ENCODE measurements at places on chromosomes 12 and 14.
A peak's percentile ranks its signal among the peaks of the same experiment; 100 is the strongest.

DNA sequence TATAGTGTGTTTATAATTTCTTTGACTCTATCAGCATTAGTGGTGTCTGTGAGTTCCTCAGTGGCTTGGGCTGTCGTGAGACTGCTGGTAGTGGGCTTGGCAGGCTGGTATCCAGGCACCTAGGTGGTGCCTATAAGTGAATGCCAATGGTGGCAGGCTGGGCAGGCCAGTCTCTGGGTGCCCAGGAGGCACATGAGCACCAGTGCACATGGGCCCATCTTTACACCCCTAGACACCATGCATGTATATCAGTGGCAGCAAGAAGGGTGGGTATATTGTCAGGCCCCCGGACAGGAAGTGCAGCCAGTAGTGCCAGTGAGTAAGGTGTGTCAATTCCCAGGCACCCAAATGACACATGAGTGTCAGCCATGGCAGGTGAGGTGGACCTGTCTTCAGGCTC, 138.2 kb downstream of the PRKD1 start:
- no peak for DNase-seq

GRCh38 chr12:46460682-46461210, 88.2 kb upstream of the SLC38A2 start:
- no peak for DNase-seq

GRCh38 chr12:124026755-124027745, 54.0 kb downstream of the ZNF664 start:
- peak; percentile 37 for DNase-seq

DNA sequence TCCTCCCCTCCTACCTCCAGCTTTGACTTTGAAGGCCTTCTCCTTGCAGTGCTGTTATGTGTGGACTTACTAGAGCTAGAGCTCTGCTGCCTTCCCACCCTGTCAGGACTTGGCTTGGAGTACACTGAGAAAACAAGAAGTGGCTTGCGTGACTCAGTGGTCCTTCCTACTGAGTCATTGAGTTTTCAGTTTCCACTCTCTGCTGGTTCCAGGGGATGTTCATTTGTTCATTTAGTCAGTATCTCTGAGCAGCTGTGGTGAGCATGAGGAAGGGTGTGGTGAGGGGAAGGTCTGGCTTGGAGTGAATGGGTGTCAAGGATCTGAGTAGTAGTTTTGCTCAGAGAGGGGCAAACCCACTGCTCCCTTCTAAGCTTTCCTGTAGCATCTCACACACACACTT, 17.2 kb upstream of the ELK3 start:
- no peak for DNase-seq

- no peak for DNase-seq
Measured at GRCh38 chr12:102570256-102570655, 89.9 kb upstream of the IGF1 start.

- no peak for DNase-seq
Measured at GRCh38 chr14:73777420-73777819, 63.2 kb upstream of the PNMA1 start.

- no peak for DNase-seq
Measured at GRCh38 chr12:108564724-108565123, 2.3 kb downstream of the ISCU start.

GRCh38 chr14:94173471-94173884, 644 bp upstream of the PPP4R4 start:
- no peak for DNase-seq

- DNase-seq = no peak
Measured at GRCh38 chr12:14695715-14696141, 671 bp downstream of the GUCY2C start.

- no peak for DNase-seq
Measured at GRCh38 chr14:75879031-75879430, 102.8 kb downstream of the TGFB3 start.

DNA sequence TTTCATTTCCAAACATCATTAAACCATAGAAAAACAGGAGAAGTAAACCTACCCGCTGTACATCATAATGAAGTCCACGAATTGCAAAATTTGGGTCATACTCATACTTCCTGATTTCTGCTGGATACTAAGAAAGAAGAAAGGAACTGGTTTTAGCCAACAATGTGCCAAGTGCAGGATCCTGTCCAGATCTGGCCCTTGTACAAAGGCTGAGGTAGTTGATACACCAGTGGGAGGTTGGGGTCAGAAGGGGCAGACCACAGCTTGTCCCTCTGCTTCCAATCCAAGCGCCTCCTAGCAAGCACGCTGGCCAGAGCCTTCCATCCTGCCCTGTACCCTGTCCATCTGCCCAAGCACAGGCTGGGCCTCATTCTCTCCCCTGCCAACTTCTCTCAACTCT, 34.2 kb downstream of the NT5DC3 start:
- DNase-seq = no peak

- DNase-seq = no peak
Measured at GRCh38 chr14:63186453-63186852, 17.8 kb upstream of the RHOJ start.

GRCh38 chr12:108228746-108229145, 99.7 kb downstream of the WSCD2 start:
- no peak for DNase-seq

GRCh38 chr12:105819549-105819948, 319.2 kb downstream of the NUAK1 start:
- DNase-seq = no peak

- DNase-seq = no peak
Measured at GRCh38 chr12:128583453-128583852, 240.3 kb downstream of the SLC15A4 start.

- no peak for DNase-seq
Measured at GRCh38 chr12:26953447-26953846, 15.2 kb downstream of the FGFR1OP2 start.

DNA sequence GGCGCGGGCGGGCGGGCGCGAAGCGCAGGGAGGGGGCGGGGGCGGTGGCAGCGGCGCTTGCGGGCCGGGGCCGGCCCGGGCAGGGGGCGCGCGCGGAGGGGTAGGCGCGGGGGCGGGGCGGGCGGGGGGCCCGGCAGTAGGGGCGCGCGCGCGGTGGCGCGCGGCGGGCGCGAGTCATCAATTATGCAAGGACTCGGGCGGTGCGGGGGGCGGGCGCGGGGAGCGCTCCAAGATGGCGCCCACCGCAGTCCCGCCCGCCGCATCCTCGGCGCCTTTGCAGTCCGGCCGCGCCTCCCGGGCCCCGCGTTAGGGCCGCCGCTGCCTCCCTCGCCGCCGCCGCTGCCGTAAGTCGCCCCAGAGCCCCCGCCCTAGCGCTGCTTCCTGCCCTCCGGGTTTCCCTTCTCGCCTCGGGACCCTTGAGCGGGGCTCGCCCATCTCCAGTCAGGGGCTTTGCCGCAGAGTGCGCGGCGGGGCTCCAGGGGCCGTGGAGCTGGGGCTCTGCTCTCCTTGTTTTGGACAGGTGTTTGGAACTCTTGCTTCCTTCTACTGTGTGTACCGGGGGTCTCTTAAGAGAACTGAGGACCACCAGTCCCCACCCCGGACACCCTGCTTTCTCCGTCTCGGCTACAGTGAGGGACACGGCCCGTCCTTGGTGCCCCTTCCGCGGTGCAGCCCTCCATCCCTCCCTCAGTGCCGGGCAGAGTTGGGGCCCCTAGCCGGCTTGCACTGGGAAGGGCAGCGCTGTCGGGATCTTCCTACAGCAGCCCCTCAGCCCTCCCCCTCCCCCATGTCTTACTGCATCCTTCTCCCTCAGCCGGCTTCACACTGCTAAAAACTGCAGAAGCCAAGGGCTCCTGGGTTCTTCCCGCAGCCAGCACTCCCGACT, at the start of gene SCN8A:
SCN8A (plus strand) TSS at position 218 of the 886 bp plus-strand sequence. CDS start 71,585 bp downstream, outside the sequence.
- peak; percentile 67 for DNase-seq

- DNase-seq = no peak
Measured at GRCh38 chr12:75471902-75472890, 8.4 kb upstream of the GLIPR1 start.

- DNase-seq = no peak
Measured at GRCh38 chr12:65685514-65685913, 138.8 kb upstream of the HMGA2 start.

DNA sequence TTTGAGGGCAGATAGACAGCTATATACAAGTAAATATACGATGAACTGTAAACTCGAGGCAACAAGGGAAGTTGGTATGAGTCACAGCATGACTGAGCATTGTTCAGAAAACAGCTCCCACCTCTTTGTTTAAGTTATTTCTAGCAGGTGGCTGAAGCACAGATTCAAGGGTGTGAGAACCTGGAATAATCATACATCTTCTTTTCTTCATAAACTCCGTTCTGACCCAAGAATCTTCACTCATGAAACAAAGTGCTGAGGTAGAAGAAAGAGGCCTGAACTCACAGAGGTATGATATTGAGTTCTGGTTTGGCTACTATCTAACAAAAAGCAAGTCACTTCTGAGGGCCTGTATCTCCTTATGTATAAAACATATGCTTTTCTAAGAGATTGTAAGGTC, 364.1 kb upstream of the KITLG start:
- no peak for DNase-seq

DNA sequence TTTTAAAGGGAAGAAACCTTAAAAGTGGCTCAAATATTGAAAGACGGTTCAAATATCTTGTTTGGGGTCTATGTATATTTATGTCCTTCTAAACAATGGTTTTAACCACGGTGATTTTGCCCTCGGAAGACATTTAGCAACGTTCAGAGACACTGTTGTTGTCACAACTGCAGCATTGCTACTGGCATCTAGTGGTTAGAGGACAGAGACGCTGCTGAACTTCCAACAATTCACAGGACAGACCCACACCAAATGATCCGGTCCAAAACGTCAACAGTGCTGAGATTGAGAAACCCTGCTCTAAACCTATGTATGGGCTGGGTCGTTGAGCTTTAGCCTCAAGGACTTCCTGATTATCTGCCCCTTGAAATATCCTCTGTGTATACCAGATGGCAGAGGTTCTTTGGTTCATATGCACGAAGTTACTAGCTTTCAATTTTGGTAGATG, 1.7 kb downstream of the ANGEL1 start:
- DNase-seq = peak; percentile 41

DNA sequence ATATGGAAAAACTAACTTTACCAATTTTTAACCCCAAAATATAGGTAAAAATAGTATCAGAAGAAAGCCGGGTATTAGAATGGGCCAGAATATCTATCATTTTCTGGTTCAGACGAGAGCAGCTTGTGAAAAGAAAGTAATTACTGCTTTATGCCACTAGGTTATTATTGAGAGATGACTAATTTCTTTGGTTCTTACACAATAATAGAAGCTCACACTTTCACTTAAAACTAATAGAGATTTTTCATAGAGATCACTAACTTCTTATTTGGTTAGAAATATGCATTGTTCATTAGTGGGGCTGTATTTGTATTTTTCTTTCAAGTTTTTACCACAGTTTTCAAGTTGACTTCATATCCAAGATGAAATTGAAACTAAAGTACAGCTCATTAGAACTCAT, 1241.2 kb upstream of the FLRT2 start:
- no peak for DNase-seq

- no peak for DNase-seq
Measured at GRCh38 chr12:111393700-111394300, 11.9 kb upstream of the SH2B3 start.

GRCh38 chr12:92729773-92730305, 27.1 kb downstream of the PLEKHG7 start:
- no peak for DNase-seq

GRCh38 chr14:69261761-69262331, 1.9 kb downstream of the GALNT16 start:
- no peak for DNase-seq

GRCh38 chr14:89503431-89503996, 86.5 kb upstream of the FOXN3 start:
- no peak for DNase-seq

GRCh38 chr14:96497087-96497486, 5.1 kb upstream of the PAPOLA start:
- DNase-seq = no peak

- no peak for DNase-seq
Measured at GRCh38 chr12:4285070-4285469, 11.5 kb downstream of the CCND2 start.

- DNase-seq = no peak
Measured at GRCh38 chr12:77772676-77773298, 57.9 kb upstream of the NAV3 start.

DNA sequence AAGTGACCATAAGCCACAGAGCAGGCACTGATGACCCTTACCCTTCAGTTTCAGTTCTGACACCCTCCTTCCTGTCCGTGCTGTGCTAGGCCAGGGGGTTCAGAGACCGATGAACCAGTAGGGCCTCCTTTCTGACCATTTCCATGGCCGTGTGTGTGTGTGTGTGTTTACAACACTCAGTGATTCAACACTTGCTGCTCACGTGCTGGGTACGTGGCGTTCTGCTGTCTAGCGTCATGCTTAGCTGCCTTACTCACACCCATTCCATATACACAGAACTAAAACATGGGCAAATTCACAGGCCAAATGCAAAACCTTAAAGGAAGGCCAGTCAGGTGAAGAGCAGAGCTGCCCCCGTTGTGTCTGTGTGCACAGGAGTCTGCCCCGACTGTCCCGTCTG, 67.5 kb downstream of the DNAH10 start:
- no peak for DNase-seq

DNA sequence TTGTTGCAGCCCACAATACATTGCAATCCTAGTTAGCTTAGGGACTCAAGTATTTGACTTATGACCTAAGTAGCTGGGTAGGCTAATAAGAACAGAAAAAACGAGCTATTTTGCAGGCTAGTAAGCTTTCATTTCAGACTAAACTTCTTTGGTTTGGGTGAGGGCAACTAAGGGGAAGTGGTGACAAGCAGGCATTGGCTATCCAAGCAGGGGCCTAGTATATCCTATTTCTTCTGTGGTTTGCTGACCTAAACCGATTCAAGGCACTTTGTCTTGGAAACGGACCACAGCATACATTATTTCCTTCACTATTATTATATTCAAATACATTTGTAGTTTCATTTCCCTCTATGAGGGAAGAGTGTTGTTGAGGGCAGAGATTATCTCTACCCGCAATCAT, 21.6 kb upstream of the SLC5A8 start:
- no peak for DNase-seq

DNA sequence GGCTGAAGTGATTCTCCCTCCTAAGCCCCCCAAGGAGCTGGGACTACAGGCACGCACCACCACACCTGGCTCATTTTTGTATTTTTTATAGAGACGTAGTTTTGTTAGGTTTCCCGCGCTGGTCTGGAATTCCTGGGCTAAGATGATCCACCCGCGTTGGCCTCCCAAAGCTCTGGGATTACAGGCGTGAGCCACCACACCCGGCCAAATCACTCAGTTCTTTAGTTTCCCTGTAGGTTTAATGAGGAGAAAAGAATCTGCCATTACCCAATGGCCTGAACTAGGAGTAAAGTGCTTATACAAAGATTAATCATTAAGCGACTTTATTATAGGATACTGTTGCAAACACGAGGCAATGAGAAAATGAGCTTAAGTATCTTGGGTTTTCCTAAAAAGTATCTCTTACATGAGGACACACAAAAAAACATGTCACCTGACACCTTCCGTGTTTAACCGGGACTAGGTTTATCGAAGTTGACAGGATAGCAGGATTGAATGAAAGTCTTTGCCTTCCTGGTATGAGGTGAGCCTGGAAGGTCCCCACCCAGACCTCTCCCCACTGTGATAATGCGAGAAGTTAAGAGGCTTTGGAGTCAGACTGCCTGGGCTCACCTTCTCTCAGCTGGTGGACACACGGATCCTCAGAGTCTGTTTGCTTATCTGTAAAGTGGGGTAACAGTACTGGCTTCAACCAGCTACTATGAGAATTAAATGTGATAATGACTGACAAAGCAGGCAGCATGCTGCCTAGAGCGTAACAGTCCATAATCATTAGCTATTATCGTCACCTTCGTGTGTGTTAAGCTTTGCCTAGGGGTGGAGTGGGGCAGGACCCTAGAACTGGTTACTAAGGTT, 133.5 kb upstream of the KRAS start:
- DNase-seq = no peak

- DNase-seq = no peak
Measured at GRCh38 chr12:101302741-101303140, 22.8 kb downstream of the UTP20 start.

GRCh38 chr14:44494137-44494536, 12.9 kb downstream of the FSCB start:
- DNase-seq = no peak

- DNase-seq = no peak
Measured at GRCh38 chr14:62604524-62604923, 440.7 kb downstream of the KCNH5 start.
